ENCODE measurements at places on chromosomes 1 and 21. TPM values are rescaled to one million over a fixed set of nuclear protein-coding genes. Genes with fewer than 3 reads are reported as not detected.
A peak's percentile ranks its signal among the peaks of the same experiment; 100 is the strongest.

- no peaks in the 10 kb centered on the region for H3K36me3 ChIP-seq
- no peak for DNase-seq
- H3K4me3 ChIP-seq, result no peak overlapping the region
These were observed 134.5 kb downstream of the LIPI start for GRCh38 chr21:14076143-14076806.

The NUDT4B gene
- total RNA-seq, result 7.1 TPM

DNA sequence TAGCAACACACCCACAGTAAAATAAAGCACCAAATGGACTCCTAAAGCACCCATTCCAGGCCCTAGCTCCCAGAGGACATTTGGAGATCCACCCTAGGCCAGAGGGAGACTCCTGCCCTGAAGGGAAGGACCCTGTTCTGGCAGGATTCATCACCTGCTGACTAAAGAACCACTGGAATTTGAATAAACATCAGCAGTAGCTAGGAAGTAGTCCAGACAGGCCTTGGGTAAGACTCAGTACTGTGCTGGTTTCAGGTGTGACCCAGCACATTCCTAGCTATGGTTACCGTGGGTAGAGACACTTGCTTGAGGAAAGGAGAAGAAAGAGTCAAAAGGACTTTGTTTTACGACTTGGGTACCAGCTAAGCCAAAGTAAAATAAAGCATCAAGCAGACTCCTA, 92.7 kb upstream of the LRRC7 start:
- peak; percentile 6 for DNase-seq
- no peaks in the 10 kb centered on the region for H3K4me1 ChIP-seq
- no peak overlapping the region for H3K4me3 ChIP-seq
- H3K36me3 ChIP-seq, result no peaks in the 10 kb centered on the region
- no peaks in the 10 kb centered on the region for H3K27me3 ChIP-seq

DNA sequence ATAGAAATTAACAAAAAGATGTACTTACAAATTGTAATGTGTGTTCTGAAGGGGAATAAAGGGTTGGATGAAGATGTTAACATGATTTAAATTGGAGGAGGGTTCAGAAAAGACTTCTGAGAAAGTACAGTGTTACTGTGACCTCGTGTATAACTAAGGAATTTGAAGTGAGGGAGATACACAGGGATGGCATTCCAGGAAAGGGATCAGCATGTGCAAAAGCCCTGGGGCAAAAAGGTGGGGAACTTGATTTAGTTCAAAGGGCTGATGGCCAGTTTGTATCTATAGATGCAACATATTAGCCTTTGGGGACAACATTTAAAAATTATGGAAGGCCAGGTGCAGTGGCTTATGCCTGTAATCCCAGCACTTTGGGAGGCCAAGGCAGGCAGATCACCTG, 33.3 kb upstream of the DEGS1 start:
- H3K4me1 ChIP-seq, result no peaks in the 10 kb centered on the region
- H3K27me3 ChIP-seq, result no peaks in the 10 kb centered on the region
- H3K4me3 ChIP-seq, result no peak overlapping the region
- H3K27ac ChIP-seq, result no peak overlapping the region
- H3K36me3 ChIP-seq, result no peaks in the 10 kb centered on the region

The PHACTR4 gene
- 6.9 TPM for total RNA-seq

The PDZK1IP1 gene
- total RNA-seq, result not detected
